ENCODE measurements at places on chromosomes 4 and X.

- no peak for DNase-seq
Measured at GRCh38 chr4:70903291-70903603, 1.1 kb downstream of the MOB1B start.

DNA sequence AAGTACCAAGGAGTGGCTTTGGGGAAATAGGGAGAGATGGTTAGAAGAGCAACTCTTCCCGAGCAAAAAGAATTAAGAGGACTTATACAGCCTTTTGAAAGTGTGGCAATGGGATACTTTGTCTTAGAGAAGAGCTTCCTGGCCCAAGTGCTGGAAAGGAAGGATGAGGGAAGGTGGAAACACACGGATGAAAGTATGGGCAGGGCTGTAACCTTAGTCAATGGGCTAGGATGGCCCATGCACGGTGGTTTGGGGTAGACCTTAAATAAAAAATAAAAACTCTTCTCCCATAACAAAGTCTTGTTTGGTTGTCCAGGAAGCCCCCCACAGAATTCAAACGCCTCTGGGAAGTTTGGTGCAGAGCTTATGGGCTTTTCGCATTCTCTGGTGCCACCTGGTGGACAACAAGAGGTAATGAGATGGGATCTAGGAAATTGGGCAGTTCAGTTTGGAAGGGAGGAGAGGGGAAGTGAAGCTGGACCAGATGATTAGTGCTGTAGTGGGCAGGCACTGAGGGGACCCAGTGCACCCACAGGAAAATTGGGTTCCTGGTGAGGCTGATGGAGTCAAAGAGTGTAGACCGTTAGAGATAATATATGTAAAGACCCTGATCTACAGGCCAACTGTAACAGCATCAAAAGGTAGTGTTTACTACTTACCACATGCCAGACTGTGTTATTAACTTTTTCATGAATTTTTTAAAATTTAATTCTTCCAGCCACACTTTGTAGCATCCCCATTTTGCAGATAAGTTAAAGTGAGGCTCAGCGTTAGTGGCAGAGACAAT, 13.8 kb upstream of the ENOX2 start:
- peak; percentile 12 for DNase-seq

- no peak for DNase-seq
Measured at GRCh38 chrX:133604801-133605200, 189.5 kb upstream of the GPC4 start.

DNA sequence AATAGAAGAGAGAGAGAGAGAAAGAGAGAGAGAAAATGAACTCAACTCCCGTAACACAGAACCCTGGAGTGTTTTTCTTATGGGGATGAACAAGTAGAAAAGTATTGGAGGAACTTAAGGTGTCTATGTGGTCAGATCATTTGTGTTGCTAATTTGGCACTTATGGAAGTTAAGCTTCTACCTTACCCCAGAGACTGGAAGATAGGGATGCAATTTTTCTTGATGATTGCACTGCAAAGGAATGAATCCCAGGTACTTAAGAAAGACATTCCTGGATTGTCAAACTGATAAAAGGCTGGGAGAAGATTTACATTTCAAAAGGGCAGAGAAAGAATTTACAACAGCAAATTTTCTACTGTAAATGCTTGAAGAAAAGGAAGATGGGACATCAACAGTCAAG, 57.2 kb downstream of the MAP9 start:
- DNase-seq = no peak

DNA sequence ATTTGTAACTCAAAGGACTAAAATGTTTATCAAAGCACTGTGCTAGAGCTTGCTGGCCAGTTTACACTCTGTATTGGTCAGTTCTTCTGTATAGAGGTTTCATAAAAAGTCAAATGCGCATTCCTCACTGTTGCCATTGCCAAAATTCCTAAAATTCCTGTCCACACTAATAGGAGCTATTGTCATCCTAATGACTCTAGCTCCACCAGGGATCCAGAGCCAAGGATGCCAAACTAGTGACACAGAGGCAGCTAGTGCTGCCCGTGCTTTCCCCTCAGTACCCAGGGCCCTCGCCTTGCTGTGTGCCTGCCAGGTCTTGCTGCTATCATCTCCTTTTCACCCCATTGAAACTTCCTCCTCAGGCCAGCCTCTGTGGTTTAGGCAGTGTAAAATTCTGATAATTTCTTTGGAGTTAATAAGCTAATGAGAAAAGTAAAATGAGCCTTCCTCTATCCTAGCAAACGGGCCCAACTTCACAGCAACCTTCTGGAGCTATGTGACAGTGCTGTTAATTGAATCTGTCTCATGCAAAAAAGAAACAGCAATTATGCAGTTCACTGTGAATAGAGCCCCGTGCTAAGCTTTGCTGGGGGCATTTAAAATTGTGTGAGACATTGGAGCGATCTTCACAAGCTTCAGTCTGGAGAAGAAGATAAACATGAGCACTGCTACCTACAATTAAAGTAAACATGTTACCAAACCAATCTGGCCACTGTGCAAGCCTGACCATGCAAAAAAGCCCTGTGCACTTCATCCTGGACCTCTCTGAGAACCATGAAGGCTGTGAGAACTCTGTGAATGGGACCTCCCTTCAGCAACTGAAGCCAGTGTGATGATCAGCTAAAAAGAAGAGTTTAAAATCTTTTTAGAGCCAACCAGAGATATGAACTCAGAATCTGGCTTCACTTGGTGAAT, 43.1 kb upstream of the FGF2 start:
- no peak for DNase-seq

DNA sequence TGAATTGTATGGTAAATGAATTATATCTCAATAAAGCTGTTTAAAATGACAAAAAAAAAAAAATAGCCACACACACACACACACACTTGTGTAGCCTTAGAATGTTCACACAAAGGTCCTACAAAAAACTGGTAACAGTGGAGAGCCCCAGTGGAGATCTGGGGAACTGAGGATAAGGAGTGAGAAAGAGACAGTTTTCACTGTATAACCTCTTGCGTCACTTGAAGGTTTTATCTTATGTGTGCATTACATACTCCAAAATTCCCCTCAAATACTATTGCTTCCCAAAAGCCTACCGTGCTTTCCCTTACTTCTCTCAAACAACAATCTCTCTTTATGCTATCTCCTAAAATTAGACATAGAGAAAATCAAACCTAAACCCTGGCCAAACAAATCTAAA, 67.8 kb downstream of the SMC1A start:
- DNase-seq = no peak

GRCh38 chr4:130393231-130393630, 1297.3 kb downstream of the C4orf33 start:
- DNase-seq = no peak
